ENCODE measurements at places on chromosomes 3 and 15.

- peak; percentile 33 for DNase-seq
- peak overlapping the region; percentile 31 for H3K27ac ChIP-seq
- no peaks in the 10 kb centered on the region for H3K36me3 ChIP-seq
- no peak overlapping the region for H3K4me3 ChIP-seq
- H3K4me1 ChIP-seq = no peaks in the 10 kb centered on the region
These were observed 36.7 kb upstream of the ZBTB38 start for GRCh38 chr3:141331377-141332318.

GRCh38 chr3:157514371-157514895, 11.2 kb upstream of the VEPH1 start:
- no peak overlapping the region for H3K4me3 ChIP-seq
- no peaks in the 10 kb centered on the region for H3K27me3 ChIP-seq
- H3K27ac ChIP-seq = no peak overlapping the region
- H3K4me1 ChIP-seq = no peaks in the 10 kb centered on the region

GRCh38 chr15:91231703-91232102, 131.6 kb downstream of the SV2B start:
- DNase-seq = no peak
- H3K4me3 ChIP-seq = no peak overlapping the region
- H3K4me1 ChIP-seq = no peaks in the 10 kb centered on the region
- H3K27me3 ChIP-seq = no peaks in the 10 kb centered on the region
- no peak overlapping the region for H3K27ac ChIP-seq

- H3K4me1 ChIP-seq = no peaks in the 10 kb centered on the region
- no peaks in the 10 kb centered on the region for H3K36me3 ChIP-seq
- no peaks in the 10 kb centered on the region for H3K27me3 ChIP-seq
- no peak overlapping the region for H3K4me3 ChIP-seq
- DNase-seq = no peak
These were observed 335.9 kb downstream of the CHST2 start for GRCh38 chr3:143455480-143455879.

DNA sequence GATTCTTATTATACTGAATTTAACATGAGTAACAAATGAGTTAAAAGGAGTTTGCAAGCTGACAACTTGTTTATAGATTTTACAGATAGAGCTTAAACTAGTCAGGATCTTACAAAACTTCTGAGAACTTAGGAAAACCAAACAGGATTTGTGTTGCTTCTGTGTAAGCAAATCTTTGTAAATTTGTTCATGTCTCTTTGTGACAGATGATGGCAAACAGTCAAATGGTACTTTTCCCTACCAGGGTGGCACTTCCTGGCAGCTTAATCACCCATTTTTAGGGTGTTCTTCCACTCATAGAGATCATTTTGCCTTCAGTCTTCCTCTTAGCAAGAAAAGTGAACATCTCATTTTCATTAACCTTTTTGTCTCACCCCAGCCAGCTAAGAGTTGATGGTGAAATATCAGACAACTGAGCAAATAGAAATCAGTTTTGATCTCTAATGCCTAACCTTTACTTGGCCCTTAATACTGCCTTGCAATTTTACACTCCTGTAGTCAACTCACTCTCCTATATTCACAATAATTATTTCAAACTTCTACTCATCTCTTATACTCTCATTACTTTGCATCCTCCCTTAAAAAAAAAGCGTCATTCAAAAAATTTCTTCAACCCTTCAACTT, 23.7 kb upstream of the NECTIN3 start:
- no peak overlapping the region for H3K27ac ChIP-seq
- peaks cover 3% of the 10 kb centered on the region for H3K4me1 ChIP-seq
- no peak overlapping the region for H3K4me3 ChIP-seq

GRCh38 chr3:156409694-156410093, 145.2 kb downstream of the SSR3 start:
- no peak for DNase-seq
- H3K36me3 ChIP-seq = no peaks in the 10 kb centered on the region
- H3K4me1 ChIP-seq = no peaks in the 10 kb centered on the region
- H3K27ac ChIP-seq = no peak overlapping the region
- no peaks in the 10 kb centered on the region for H3K27me3 ChIP-seq
- H3K4me3 ChIP-seq = no peak overlapping the region

- peaks cover 62% of the 10 kb centered on the region for H3K4me1 ChIP-seq
- H3K36me3 ChIP-seq = no peaks in the 10 kb centered on the region
- no peaks in the 10 kb centered on the region for H3K27me3 ChIP-seq
These were observed 1.4 kb downstream of the MAPKBP1 start for GRCh38 chr15:41775651-41776050.

DNA sequence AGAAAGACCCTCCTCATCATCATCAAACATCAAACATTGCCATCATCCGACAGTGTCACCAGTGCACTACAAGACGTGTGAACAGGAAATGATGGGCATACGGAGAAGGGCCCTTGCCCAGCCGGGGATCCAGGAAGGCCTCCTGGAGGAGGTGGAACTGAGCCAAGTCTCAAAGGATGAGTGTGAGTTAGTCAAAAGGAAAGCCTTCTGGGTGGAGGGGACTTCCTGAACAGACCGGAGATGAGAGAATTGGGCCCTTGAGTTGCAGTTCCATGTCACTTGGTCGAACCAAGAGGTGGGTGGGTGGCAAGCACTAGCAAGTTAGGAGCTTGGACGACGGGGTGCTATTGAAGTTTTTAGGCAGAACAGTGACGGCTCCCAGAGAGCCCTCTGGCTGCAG, 8.5 kb downstream of the SEMA4B start:
- no peaks in the 10 kb centered on the region for H3K4me1 ChIP-seq
- DNase-seq = no peak
- H3K4me3 ChIP-seq = no peak overlapping the region
- H3K36me3 ChIP-seq = no peaks in the 10 kb centered on the region
- no peak overlapping the region for H3K27ac ChIP-seq

DNA sequence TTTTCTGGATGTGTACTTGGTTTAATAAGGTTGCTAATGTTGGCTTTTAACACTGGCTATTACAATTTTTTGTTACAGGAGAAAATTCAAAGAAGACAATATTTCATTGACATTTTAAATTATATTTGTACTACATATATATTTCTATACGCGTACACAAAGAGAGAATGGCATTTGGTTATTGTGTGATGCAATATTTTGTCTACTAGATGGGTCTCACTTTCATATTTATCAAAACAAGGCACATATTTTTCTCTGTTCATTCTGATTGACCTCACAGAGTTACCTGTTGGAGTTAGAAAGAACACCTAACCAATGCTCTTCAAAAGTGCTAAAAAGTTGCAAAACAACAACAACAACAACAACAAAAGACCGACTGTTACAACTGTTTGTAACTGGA, 50.2 kb upstream of the VGLL3 start:
- no peaks in the 10 kb centered on the region for H3K4me1 ChIP-seq
- no peak for DNase-seq
- H3K36me3 ChIP-seq = no peaks in the 10 kb centered on the region
- no peak overlapping the region for H3K4me3 ChIP-seq

DNA sequence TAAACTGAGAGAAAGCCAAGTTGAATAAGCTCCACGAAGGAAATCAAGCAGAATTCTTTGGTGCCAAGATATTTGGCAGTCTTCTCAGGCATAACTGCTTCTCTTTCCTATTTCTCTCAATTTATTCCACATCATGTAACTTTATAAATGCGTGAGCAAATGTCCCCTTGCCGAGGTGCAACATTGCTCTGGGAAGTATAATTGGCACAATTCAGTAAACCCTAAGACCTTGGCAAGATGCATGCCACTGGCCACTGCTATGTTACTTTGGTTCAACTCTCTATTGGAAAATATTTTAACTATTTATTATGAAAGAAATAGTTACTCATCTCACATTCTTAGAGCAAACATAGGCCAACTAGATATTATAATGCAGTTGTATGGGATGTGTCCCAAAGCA, 170.2 kb downstream of the SUCNR1 start:
- no peaks in the 10 kb centered on the region for H3K36me3 ChIP-seq
- DNase-seq = no peak
- H3K4me3 ChIP-seq = no peak overlapping the region
- H3K4me1 ChIP-seq = peaks cover 5% of the 10 kb centered on the region

GRCh38 chr3:69240651-69241568, 118.5 kb upstream of the LMOD3 start:
- H3K4me3 ChIP-seq = no peak overlapping the region
- peaks cover 12% of the 10 kb centered on the region for H3K4me1 ChIP-seq
- no peak overlapping the region for H3K27ac ChIP-seq

- no peak for DNase-seq
- H3K36me3 ChIP-seq = no peaks in the 10 kb centered on the region
- H3K4me1 ChIP-seq = no peaks in the 10 kb centered on the region
- H3K4me3 ChIP-seq = no peak overlapping the region
- no peaks in the 10 kb centered on the region for H3K27me3 ChIP-seq
These were observed 1132.5 kb downstream of the TUSC7 start for GRCh38 chr3:117842086-117842485.

DNA sequence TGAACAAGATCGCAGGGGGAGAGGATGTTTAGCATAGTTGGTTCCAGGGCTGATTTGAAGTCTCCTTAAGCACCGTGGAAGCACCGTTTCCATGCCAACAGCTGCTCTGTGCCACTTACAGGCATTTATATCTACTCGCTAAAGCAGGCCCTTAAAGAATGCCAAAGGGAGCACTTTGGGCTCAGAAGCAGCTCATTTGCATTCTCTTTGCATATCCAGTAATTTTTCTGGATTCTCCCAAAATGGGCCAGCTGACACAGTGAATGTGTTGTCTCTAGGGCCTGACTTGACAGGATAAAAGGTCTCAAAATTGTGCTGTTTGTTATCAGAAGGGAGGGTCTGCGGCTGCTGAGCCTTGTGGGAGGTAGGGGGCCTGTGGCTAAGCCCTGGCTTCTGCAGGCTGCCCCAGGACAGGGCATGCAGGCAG, 138.6 kb downstream of the FBLN2 start:
- H3K4me1 ChIP-seq = no peaks in the 10 kb centered on the region
- no peak for DNase-seq
- no peaks in the 10 kb centered on the region for H3K27me3 ChIP-seq

- no peak for DNase-seq
- no peak overlapping the region for H3K27ac ChIP-seq
- no peaks in the 10 kb centered on the region for H3K27me3 ChIP-seq
- H3K36me3 ChIP-seq = no peaks in the 10 kb centered on the region
These were observed 267.5 kb downstream of the PDCD6IP start for GRCh38 chr3:34065901-34066300.

GRCh38 chr3:162765524-162765923, 1268.9 kb downstream of the OTOL1 start:
- DNase-seq = no peak
- no peak overlapping the region for H3K4me3 ChIP-seq
- H3K36me3 ChIP-seq = no peaks in the 10 kb centered on the region
- H3K4me1 ChIP-seq = no peaks in the 10 kb centered on the region
- no peak overlapping the region for H3K27ac ChIP-seq
- H3K27me3 ChIP-seq = no peaks in the 10 kb centered on the region

DNA sequence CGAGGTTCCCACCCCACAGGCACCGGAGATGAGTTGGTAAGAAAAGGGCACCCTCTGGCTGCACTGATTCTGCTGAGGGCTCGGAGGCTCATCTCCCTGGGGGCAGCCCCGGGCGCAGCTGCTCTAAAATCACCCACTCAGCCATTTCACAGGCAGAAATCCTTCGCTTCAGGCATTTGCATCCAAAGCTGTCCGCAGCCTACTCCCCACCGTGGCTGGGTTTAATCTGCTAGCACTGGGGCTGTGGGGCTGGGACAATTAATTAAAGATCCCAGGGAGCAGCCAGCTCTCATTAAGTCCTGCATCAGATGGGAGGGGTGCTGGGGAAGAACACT, 104.3 kb upstream of the PRR20G start:
- no peaks in the 10 kb centered on the region for H3K4me1 ChIP-seq
- no peaks in the 10 kb centered on the region for H3K27me3 ChIP-seq
- no peak overlapping the region for H3K27ac ChIP-seq
- DNase-seq = no peak

- no peak overlapping the region for H3K4me3 ChIP-seq
- no peaks in the 10 kb centered on the region for H3K4me1 ChIP-seq
- no peaks in the 10 kb centered on the region for H3K36me3 ChIP-seq
- H3K27me3 ChIP-seq = no peaks in the 10 kb centered on the region
- no peak for DNase-seq
These were observed 108.7 kb downstream of the RARB start for GRCh38 chr3:25536521-25537391.

- no peaks in the 10 kb centered on the region for H3K4me1 ChIP-seq
- no peak overlapping the region for H3K4me3 ChIP-seq
- no peak for DNase-seq
- H3K36me3 ChIP-seq = no peaks in the 10 kb centered on the region
These were observed 14.7 kb upstream of the CTXND1 start for GRCh38 chr15:80266745-80267144.

DNA sequence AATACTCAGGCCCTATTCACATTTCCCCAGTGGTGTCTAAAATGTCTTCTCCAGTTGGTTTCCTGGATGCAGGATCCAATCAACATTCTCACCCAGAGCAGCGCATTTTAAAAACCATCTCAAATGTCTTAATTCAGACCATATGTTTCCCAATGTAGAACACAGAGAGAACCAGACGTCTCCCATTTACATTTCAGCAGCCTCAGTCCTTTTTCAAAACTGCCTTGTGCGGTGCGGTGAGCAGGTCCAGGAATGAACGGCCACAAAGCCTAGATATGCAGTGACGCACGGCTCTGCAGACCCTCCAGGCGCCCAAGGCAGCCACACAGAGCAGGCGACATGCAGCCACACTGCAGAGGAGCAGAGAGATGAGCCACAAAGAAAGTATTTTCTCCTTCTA, 66.1 kb upstream of the MEX3B start:
- DNase-seq = no peak
- no peaks in the 10 kb centered on the region for H3K27me3 ChIP-seq
- no peaks in the 10 kb centered on the region for H3K36me3 ChIP-seq
- no peak overlapping the region for H3K4me3 ChIP-seq

DNA sequence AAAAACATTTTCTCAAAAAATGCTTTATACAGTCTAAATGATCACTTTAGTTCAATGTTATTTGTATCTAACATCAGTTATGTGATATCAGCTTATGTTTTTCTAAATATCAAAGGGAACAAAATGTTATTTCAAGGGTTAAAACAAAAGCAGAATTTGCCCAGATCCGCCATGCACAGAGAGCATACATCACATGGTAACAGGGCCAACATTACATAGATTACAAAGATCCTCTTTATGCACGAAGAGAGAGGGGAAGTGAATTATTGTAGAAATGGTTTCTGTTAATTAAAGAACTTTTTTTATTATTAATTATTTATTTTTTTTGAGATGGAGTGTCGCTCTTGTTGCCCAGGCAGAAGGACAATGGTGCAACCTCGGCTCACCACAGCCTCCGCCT, 100.8 kb upstream of the MME start:
- DNase-seq = no peak
- H3K36me3 ChIP-seq = no peaks in the 10 kb centered on the region
- no peak overlapping the region for H3K27ac ChIP-seq

GRCh38 chr3:185648396-185648795, 62.3 kb downstream of the SENP2 start:
- no peaks in the 10 kb centered on the region for H3K4me1 ChIP-seq
- no peak for DNase-seq
- H3K27ac ChIP-seq = no peak overlapping the region
- no peak overlapping the region for H3K4me3 ChIP-seq
- no peaks in the 10 kb centered on the region for H3K27me3 ChIP-seq

DNA sequence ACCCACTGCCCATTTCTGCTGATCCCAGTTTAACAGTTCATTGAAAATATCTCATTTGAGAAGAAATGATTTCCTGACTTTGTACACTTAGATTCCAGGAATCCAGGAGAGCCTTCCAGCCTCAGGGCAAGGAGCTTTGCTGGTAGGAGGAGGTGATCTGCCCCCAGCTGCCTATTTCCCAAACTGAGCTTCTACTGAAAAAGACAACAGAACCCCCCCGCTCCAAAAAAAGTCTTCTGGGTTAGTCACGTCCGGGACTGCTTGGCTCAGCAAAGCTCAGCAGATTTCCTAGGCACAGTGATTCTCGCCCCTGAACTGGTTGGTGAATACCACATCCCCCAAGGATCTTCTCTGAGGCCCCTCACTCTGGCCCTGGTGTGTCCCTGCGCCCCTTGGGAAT, 13.1 kb downstream of the SLC6A6 start:
- H3K27ac ChIP-seq = peak overlapping the region; percentile 46
- no peak for DNase-seq
- peaks cover 8% of the 10 kb centered on the region for H3K36me3 ChIP-seq
- H3K4me1 ChIP-seq = peaks cover 6% of the 10 kb centered on the region
